ENCODE measurements at places on chromosomes 6 and 20.

DNA sequence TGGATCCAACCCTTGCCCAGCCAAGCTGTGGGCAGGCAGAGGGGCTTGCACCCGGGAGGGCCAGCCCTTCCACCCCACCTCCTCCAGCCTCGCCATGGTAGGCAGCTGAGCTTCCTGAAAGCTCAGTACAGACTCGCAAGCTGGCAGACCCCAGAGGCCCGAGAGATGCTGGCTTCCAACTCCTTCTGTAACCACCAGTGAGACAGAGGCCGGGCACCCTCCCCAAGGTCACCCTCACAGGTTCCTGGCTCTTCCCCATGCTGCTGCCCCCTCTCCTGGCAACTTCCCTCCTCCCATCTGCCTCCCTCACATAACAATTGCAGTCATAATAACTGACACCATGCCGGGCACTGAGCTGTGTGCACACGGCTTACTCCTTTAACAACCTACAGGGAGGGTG lies 26.2 kb upstream of the NOL4L start:
- no peak for DNase-seq

- DNase-seq: peak; percentile 86
These were observed 160.1 kb downstream of the ZMYND8 start for GRCh38 chr20:47196091-47197081.

GRCh38 chr20:64220420-64220819 lies 35.1 kb upstream of the PCMTD2 start:
- no peak for DNase-seq

DNA sequence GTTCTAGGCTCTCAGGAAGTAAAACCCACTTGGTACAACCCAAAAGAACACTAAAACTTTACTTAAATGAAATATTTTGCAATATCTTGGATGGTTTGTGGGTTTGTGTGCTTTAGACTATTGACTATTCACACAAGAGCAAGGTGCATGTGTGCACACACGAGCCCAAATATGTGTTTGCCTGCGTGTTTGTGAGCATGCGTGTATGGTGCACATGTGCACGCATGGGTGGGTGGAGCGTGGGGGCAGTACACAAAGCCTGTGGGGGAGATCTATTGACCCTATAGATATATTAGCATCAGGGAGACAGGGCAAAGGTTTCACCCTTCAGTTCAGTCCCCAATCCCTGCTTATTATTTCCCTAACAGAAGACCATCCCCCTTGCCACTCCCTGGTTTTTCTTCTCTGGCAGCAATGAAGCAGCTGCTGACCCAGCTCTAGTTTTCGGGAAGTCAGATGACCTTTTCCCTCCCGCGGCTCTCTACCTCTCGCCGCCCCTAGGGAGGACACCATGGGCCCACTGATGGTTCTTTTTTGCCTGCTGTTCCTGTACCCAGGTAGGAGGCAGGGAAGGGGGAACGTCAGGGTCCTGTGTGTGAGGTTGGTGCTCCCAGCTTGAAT lies at the start of gene C2:
Gene C2 (plus strand): TSS at position 476 of the 621 bp plus-strand sequence. CDS start 36 bp downstream, at position 512.
- no peak for DNase-seq

DNA sequence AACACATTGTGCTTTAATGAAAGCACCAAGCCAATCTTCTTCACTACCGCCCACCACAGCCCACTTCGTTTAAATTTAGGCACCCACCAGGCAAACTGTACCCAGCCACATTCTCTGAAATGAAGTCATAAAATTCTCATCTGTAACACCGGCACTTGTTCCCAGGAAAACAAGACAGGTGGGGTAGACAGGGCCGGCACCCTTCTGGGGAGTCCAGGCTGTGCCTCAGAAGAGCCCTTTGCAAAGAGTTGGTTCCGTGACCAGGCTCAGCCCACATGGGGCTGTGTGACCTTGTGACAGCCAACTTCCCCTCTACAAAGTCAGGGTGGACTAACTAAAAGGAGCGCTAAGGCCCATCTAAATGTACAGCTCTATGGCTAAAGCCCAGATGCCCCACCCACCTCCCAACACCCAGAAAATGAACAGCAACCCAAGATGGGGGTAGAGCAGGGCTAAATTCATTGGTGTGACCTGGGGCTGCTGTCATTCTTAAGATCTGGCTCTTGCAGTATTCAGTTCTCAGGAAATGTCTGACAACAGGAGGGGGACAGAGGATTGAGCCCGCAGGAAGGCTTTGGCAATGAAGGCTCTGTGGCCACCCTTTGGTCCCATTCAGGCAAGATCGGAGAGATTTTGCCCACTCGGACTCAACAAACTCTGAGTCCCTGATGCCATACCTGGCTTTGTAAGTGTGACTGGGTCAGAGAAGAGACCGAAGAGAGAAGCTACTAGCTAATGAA lies 56.7 kb downstream of the TRERF1 start:
- DNase-seq: peak; percentile 22

- DNase-seq: no peak
These were observed 505.3 kb upstream of the JAG1 start for GRCh38 chr20:11178946-11179654.

DNA sequence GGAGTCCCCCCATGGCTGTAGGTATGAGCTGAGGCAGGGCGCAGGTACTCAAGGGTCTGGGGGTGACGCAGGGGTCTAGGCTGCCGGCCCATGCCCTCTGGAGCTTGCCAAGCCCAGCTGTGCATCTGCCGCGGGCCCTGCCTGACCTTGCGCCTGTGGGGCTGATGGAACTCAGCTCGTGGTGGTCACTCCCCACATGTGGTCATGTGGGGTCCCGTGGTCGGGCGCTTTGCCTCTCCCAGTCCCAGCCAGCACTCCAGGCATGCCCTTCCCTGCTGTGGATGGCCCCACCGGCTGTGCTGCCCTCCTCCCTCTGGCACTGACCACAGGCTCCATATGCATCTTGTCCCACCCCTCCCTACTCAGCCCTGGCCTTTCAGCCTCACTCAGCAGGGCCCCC lies 57.3 kb downstream of the RPP40 start:
- DNase-seq: no peak

DNA sequence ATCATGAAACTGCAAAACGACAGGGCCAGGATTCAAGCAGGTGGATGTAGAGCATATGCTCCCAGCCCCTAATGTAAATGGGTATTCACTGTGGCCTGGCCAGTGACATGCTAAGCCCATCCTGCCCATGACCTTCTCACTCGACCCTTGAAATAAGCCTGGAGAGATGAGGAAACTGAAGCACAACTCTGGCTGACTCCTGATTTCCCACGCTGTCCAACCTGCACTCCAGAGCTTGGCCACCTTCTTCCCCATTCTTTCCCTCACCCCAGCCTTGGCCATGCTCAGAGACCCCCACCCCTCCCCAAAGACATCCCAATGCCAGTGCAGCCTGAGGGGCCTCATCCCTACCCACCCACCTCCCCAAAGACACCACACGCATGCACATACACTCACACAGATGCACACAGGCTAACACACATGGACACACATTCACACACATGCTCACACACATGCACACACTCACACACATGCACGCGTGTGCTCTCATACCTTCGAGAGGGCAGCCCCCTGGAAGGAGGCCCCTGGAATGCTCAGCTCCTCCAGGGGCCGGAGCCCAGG lies 12.4 kb downstream of the TFEB start:
- no peak for DNase-seq

GRCh38 chr20:61461461-61461860 lies 209.4 kb downstream of the CDH4 start:
- no peak for DNase-seq

DNA sequence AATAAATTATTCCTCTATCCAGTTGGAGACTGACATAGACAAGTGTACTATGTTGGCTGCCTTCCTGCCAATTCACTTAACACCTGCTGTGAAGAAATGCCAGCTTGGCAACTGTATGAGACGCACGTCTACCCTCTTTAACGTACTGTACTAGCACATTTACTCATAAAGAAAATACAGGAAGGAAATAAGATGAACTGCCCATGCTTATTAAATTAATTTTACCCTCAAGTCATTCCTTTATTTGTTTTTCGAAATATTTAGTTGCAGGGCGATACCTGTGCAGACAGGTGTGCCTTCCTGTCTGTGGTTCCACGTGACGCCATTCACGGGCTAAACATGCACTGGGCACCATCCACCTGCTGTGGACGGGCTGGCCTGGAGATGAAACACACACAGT lies 52.0 kb downstream of the PSMG4 start:
- DNase-seq: no peak

DNA sequence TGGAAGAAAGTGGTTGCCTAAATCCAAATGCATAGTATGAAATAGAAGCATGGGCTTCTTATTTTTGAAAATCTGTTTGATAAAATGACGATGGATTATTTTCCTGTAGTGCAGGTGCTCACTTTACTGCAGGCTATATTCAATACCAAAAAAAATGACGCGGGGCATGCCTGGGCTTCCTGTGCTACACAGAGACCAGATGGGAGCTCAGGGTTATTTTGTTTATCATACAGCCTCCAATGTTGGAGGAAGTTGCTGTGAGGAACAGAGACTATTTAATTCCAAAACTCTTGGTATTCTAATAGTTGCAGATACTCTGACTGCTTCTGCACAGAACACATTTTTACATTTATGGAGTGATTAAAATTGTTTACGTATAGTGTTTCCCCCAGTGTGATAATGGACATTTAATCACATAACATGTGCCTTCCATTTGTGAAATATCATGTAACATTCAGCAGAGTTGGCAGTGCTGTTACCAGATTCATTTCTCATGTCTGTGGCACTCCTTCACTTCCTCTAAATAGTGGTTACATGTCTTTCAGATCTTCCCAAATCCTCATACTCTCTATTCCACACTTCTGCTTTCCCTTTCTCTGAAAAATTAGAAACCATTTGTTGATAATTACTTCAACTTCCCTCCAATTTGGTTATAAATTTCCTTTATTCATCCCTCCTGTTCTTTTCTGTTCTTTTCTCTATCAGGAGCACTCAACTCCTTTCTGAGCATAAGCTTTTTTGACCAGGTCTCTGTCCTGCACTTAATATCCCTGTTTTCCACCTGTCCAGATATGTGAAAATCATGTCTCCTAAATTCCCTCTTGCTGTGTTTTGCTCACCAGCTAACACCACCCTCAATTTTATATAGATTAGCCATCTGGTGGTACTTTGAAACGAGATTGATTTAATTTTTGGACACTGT lies 121.6 kb downstream of the ADGRB3 start:
- no peak for DNase-seq

DNA sequence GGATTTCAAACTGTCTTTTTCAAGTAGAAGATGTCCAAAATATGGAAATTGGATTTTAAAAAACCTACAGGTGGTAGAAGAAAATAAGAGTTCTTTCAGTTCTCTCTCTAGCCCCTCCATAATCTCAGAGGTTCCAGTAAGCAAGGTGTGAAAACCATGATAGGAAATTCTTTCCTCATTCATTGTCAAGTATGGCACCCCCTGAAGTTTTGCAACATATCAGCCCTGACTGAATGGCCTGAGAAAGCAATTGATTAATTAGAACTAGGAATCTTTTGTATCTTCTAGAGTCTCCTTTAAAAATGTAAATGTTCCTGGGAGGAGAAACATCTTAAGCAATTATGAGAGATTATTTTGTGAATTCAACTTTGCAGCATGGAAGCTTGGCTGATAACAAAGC lies 198.7 kb upstream of the STXBP5 start:
- no peak for DNase-seq

- no peak for DNase-seq
These were observed 31.8 kb upstream of the RALGAPA2 start for GRCh38 chr20:20744170-20744725.
